Endothelial cell of umbilical vein (primary cell): ENCODE measurements at places on chromosomes 3 and 15. TPM values are rescaled to one million over a fixed set of nuclear protein-coding genes. Genes with fewer than 3 reads are reported as not detected.

GRCh38 chr3:66107855-66108254 lies 69.1 kb upstream of the MAGI1 start:
- peak; percentile 57 for DNase-seq

DNA sequence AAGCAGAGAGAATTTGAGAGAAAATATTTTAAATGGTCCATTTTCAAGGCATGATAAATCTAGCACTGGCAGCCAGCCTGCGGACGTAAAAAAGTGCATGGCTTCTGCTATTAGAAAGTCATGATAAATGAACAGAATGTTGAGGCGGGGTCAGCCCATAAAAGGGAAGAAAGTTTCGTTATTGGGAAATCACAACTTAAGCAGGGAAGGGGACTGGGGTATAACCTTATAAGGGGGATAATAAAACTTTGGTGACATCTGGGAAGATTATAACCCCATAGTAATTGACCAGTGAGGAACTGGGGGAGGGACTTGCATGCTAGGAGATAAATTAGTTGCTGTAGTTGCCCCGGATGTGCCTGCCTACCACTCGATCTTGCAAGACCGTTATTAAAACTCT lies 88.4 kb upstream of the PLSCR4 start:
- DNase-seq: no peak

DNA sequence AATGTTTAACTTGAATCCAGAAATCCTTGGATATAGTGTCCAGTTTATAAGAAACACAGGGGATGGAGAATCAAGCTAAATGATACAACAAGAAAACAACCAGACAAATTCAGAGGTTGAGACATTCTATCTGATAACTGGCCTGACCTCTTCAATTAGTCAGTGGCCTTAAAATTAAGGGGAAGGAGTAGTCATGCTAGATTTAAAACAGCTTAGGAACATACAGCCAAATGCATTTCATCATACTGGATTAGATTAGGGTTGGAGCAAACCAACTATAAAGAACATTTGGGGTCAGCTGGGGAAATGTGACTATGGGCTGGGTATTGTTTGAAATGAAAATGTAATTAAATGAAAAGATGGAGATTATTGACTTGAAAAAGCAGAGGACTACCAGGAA lies 53.3 kb downstream of the PPARG start:
- no peak for DNase-seq

Gene KIF15
- total RNA-seq: 20.9 and 21.6 TPM in 2 replicates

- no peak for DNase-seq
Observed at GRCh38 chr3:95217661-95218060, 1154.8 kb downstream of the NSUN3 start.

Gene AADACL2
- total RNA-seq: not detected in 2 replicates

Gene TRPM7
- 26.3 and 34.8 TPM in 2 replicates for total RNA-seq

Gene STARD5
- 0.32 and 2.2 TPM in 2 replicates for total RNA-seq

GRCh38 chr15:32715276-32715675 lies 2.5 kb upstream of the GREM1 start:
- DNase-seq: no peak

Gene TMC3
- total RNA-seq: not detected in 2 replicates

GRCh38 chr3:14769544-14770325 lies 49.0 kb upstream of the FGD5 start:
- no peak for DNase-seq

DNA sequence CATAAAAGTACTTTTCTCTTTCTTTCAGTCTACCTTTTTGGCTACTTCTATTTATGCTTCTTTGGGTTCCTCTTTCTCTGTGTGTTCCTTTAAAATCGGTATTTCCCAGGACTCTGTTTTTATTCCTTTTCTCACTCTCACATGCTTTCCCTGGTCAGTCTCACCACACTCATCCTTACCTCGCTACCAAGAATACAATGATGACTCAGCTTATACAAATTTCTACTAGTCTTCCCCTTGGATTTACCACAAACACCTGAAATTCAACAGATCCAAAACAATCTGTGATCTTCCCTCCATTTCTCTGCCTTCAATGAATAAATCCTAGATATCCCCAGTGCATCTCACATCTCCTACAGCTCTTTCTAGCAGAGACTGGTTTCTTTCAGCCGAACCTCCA lies 52.9 kb downstream of the TUBGCP4 start:
- no peak for DNase-seq

- DNase-seq: peak; percentile 88
Observed at GRCh38 chr3:172622916-172623700, 87.8 kb downstream of the NCEH1 start.
